Activated T-cell treated with anti-CD3 and anti-CD28 coated beads, Interleukin-2, amount 50 U/mL, for 4 hours (primary cell): ENCODE measurements at places on chromosomes 12 and 14. TPM values are rescaled to one million over a fixed set of nuclear protein-coding genes. Genes with fewer than 3 reads are reported as not detected.

The BCL11B gene
- 62.4 TPM for total RNA-seq

The RTL1 gene
- total RNA-seq = not detected

The ACOT4 gene
- total RNA-seq = 3.0 TPM

The C12orf57 gene
- 184 TPM for total RNA-seq

The DAO gene
- total RNA-seq = not detected

The KRT73 gene
- total RNA-seq = 0.16 TPM

The SCN8A gene
- 0.45 TPM for total RNA-seq
